ENCODE measurements at places on chromosomes 7 and 10.
A peak's percentile ranks its signal among the peaks of the same experiment; 100 is the strongest.

DNA sequence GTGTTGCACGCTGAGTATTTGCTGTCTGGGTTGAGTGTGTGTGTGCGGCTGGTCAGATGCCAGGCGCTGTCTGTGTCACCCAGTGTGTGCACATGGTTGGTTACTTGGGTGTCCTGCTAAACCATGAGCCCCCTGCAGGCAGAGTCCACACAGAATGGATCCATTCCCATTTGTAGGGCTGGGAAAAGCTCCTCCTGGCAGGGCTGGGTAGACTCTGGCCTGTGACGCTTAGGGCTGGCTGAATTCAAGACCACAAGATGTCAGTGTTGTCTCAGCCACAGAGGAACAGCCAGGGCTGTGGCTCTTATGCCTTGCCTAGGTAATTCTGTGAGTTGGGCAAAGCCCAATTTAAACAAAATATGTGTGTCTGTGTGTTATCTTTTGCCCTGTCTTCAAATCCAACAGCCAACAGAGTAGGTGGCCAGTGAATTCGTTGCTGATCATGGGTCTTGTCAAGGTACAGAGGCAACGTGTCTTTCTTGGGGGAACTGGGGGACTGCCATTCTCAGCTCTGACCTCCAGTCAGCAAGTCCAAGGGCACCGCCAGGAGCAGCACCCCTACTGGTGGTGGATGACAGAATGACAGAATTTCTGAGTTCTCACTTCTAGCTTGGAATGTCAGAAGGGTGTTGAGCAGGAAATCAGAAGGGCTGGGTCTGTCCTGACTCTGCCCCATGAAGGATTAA lies 285.1 kb downstream of the CCSER2 start:
- peak; percentile 56 for DNase-seq

- DNase-seq, result peak; percentile 52
Observed at GRCh38 chr10:103395754-103396066, 565 bp downstream of the ATP5MK start.

DNA sequence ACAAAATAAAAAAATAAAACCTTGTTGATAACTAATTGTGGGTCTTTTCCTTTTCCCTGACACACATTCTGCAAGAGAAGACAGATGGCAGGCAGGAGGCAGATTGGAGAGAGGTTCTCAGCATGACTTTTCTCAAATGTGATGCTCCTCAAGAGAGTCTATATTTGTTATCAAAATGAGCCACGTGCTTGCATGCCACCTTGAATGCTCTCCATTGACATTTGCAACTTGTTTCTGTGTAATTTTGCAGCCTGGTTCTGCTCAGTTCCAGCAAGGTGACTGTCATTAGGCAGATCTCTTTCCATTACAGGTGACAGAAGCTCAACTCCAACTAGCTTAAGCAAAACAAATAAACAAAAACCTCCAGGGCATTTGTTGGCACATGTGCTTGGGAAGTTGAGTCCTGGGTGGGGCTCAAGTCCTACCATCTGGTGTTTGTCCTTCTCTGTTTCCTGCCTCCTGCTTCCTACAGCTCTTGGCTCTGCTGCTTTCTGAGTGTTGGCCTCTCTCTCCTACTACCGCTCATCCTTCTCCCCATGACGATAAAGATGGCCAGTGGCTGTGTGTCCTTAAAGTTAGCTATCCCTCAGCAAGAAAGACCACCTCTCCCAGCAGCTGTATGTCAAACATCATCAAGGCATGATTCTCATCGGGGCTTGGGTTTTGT lies 56.7 kb downstream of the GRK5 start:
- DNase-seq, result no peak

DNA sequence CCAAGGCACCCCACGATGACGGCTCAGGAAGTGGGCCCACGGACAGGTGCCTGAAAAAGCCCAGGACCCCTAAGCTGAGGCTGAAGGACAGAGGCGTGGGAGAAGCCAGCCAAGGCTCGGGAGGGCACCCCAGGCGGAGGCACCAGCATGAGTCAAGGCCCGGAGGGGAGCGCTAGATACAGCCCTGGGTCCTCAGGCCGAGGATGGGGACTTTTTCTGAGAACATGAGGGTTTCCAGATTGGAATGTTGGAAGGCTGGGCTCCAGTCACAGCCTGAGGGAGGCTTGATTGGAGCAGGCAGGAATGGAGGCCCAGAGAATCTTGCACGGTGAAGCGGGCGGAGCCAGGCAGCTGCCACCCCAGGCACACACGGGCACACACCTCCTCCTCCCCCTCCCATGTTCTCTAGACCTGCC lies 19.0 kb upstream of the ELFN1 start:
- no peak for DNase-seq

DNA sequence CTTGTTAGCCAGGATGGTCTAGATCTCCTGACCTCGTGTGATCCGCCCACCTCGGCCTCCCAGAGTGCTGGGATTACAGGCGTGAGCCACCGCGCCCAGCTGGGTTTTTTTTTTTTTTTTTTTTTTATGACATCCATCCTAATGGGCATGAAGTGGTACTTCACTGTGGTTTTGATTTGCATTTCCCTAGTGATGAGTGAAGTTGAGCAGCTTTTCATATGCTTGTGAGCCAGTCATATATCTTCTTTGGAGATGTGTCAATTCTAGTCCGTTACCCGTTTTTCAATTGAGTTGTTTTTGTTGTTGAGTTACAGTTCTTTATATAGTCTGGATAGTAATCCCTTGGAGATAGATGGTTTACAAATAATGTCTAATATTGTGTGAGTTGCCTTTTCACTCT lies 127.7 kb downstream of the SMURF1 start:
- DNase-seq, result no peak

DNA sequence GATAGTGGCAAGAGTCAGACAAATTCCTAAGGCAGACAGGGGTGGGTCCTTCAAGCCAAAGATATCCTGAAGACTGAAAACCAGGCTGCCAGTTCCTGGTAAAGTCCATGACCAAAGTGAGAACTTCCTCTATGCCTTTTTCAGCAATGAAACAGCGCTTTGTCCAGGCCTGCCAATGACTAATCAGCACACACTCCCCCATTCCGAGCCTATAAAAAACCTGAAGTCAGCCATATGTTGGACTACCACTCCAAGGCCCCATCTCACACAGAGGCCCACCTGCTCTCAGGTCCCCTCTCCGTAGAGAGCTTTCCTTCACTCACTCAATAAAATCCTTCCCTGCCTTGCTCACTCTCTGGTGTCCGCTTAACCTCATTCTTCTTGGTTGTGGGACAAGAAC lies 402.2 kb downstream of the ANKRD7 start:
- no peak for DNase-seq

DNA sequence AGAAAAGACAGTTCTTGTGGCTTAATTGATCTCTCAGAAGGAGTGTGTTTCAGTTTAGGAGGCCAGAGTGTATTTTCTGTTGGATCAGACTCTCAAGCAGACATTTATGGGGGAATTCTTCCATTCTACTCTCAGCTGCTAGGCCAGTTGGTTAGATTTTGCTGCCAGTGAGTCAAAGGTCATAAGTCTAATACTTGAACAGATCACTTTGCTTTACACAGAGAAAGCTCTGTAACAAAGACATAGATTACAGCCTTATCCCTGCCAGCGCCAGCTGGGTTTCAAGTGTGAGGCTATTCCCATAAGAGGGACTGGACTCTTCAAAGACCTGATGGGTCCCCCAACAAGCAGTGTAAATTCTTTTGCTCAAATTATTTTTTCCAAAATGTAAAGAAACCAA lies 145.6 kb upstream of the SEMA3C start:
- DNase-seq, result no peak

DNA sequence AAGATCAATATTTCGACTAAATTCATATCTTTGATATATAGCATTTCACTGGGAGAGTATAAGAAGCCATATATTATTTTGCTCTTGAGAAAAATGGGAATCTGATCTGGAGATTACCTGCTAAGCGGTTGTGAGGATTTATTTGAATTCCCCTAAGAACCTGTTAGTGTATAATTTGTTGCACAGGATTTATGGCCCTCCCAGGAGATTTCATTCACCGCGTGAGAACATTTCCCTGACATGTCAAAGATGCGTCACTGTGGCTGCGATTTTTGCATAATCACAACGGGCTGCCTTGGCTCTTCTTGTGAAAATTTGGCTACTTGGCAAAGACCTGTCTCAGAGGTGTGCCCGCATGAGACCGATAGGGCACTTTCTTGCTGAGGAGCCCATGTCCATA lies 184.7 kb upstream of the PFKP start:
- DNase-seq, result no peak

- DNase-seq, result no peak
Observed at GRCh38 chr10:124650820-124651401, 93.3 kb downstream of the FAM53B start.

DNA sequence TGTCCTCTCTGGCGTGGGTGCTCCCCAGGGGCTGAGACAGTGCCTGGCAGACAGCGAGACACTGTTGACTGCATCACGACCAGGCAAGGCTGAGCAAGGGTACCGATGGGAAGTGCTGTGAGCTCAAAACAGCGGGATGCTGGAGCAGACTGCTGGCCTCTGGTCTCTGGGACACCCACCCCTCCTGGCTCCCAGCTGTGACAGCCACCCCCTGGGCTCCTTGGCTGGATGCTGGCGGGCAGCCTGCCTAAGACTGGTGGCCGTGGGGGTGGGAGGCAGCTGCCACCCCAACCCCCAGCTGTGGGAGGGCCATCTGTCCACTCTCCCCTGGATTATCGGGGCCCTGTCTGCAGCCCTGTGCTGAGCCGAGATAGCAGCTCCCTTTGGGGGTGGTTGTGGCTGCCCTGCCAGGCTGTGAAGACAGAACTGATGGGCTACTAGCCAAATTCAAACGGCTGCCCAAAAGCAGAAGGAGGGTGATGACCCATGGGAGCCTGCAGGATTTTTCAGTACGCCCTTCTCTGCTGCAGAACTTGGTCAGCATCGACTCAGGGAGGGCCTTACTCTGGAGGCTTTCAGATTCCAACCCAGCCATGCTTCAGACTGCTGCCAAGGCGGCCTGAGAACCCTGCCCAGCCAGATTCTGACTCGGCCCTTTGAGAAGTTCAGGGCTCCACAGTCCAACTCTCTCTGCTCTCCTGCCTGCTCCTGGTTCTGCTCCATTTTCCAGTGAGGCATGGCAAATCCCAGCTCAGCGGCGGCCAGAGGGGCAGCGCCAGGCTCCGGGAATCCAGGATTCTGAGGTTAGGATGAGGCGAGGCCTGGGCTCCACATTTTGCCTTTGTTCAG lies 125.3 kb downstream of the NEURL1 start:
- peak; percentile 88 for DNase-seq

DNA sequence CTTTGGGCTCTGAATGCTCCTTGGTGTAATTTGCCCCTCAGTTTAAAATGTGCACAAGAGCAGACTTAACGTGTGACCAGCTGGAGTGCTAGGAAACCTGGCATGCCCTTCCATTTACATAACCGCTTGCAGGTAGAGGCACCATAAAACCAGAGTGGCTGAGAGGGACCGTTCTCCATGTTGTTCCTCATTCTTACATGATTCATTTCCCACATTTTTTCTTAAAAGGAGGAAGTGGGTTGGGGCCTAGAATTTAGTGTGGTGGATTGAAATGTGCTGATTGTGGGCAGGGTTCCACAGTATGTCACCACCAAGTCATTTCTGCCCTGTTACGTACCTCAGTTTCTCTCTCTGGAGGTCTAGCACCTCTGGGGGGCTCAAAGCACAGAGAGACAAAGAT lies 375.8 kb upstream of the VSTM2A start:
- no peak for DNase-seq

DNA sequence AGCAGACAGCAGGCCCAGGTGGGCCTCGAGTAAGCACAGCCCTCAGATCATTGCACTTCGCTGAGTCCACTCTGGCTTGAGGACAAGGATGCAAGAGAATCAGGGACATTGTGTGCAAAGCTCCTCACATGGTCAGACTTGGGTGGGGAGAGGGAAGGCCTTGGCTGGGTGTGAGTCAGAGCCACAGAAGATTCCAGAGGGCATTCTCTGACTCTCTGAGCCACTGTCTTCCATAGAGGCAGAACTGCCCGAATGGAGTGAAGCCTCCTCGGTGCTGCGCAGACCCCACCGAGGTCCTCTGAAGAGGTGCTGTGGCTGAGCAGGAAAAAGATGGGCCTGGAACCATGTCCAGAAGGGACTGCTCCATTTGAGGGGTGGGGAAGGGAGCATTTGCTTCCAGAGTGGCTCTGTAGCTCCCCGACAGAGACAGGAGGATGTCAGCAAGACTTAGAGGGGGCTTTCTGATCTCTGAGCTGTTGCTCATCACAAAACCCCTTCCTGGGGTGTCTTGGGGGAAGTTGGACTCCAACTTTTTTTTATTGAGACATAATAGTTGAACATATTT lies 120.8 kb downstream of the PTPN20 start:
- peak; percentile 90 for DNase-seq

- no peak for DNase-seq
Observed at GRCh38 chr7:6647541-6647940, 10.4 kb downstream of the ZNF316 start.

DNA sequence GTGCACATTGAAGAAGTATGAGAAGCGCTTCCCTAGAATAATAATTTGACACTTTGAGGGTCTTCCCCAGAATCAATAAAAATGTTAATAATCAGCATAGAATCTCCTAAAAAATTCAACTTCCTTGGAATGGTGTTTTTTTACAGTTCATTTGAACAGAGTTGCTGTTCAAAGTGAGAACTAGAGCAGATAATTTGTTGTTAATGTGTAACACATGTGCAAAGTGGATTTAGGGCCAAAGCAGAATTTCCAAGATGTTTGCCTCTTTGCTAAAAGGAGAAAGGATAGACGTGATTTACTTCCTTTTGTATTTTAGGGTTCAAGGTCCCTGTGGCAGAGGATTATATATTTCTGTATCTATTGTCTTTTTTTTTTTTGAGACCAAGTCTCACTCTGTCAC lies 73.8 kb downstream of the ZNF277 start:
- no peak for DNase-seq

GRCh38 chr10:37794305-37794976 lies 63.0 kb downstream of the ZNF248 start:
- DNase-seq, result no peak

GRCh38 chr10:112565434-112566053 lies 118.5 kb downstream of the VTI1A start:
- DNase-seq, result peak; percentile 55

GRCh38 chr7:22907805-22908204 lies 85.2 kb upstream of the TOMM7 start:
- no peak for DNase-seq

DNA sequence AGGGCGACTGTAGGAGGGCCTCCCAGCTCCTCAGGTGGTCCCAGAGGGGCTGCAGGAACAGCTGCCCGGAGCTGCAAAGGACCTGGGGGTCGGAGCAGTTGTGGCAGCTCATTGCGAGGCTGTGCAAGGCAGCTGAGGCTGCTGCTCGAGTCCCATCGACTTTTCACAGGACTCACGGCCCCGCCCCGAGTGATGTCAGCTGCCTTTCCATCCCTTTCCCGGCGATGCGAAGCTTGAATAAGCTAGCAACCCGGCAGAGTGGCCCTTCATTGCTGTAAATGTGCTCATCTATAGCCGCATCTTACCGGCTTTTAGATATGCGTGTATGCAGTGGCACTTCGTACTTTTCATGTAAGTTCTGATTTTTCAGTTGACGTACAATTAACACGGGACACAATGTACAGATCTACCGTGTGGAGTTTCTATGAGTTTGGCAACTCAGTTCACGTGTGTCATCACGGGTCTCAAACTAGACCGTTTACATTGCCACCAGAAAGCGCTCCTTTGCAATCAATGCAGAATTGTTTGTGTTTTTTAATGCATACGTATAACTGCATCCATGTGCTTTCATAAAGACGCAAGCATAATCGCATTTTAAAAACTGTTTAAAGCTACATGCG lies at the start of gene CH25H:
Gene CH25H (minus strand): TSS at position 137 of the 620 bp plus-strand sequence. CDS start 25 bp downstream, at position 112.
- peak; percentile 86 for DNase-seq

GRCh38 chr10:106741006-106741530 lies 423.4 kb downstream of the SORCS1 start:
- DNase-seq, result no peak

Data from AG20443 (cell line).